NCI-H1092 (cell line): ENCODE measurements at places on chromosomes 2 and 18.

DNA sequence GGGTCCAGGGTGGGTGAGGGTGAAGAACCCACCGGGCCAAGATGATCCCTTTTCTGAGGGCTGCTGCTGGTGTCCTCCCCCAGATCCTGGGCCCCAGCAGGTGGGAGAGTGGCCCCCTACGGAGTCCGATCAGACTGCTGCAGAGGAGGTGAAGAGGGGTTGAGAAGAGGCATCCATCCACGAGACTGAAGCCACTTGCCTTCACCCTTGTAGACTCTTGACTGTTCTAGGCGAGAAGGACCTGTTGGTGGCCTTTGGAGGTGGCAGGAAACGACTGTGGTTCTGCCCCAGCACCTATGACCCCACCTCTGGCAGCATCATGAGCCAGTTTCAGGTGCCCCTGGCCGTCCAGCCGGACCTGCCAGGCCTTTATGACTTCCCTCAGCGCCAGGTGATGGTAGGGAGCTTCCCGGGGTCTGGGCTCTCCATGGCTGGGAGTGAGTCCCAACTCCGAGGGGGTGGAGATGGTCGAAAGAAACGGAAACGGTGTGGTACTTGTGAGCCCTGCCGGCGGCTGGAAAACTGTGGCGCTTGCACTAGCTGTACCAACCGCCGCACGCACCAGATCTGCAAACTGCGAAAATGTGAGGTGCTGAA lies 1.5 kb downstream of the TET3 start:
- no peak for DNase-seq

DNA sequence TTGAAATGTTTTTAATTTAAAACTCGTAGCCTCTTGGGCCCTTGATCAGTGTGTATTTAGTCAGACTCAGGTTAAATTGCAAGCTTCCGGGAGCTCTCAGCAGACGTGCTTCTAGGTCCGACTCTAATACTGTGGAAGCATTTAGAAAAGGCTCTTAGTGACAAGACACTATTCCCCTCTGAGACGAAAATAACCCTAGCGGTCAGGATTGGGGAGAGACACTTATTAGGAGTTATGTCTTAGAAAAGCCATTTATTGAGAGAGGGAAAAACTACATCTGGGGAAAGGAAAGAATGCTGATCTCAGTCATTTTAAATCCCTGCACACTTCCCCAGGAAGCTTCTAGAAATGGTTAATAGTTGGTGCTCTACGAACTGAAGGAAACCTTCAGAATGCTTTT lies 110.5 kb upstream of the NCK2 start:
- DNase-seq = no peak

DNA sequence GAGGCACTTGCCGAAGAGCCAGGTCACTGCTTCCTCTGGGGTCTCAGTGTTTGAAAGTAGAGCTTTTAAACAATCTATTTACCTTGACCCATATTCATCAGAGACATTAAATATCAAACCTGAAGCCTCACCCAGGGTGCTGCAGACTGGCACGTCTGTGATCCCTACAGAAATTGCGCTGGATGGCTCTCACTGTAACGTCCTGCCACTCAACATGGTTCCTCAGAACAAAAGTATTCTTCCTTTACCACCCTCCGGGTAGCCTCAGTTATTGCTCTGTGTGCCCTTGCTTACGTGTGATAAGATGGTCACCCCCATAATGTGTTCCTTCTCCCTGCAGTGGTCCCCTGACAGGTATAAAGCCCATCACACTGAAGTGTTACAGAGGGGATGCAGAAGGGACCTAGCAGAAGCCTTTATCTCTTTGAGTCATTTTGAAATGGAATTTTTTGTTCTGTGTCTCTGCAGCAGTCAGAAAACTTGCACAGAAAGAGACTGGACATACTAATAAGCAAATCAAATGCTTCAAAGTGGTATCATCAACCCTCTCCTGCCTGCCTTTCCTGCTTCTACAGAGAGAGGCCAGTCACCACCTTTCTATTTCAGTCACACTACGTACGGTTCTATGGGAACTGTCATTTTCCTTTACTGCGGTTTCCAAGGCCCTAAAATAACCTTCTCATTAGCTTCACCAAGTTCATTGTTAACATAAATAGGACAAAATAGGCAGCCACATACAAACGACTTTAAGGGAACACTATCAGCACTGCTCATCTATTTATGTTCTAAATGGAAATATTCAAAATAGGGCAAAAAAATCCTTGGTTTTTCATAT lies 86.8 kb downstream of the METTL8 start:
- DNase-seq = no peak

DNA sequence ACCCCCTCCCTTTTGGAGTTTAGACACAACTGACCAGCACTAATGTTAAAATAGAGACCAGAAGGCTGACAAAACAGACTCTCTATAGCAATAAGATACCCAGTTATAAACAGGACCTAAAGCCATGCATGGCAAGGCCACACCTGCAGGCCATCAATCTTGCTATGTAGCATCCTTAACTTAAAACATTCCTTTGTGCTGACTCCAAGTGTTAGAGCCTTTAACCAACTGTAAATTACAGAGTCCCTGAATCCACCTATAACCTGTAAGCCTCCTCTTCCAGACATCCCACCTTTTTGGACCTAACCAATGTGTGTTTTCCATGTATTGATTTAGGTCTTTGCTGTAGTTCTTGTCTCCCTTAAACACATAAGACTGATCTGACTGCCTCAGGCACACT lies 17.9 kb downstream of the ANKMY1 start:
- no peak for DNase-seq

- no peak for DNase-seq
Measured at GRCh38 chr2:174761837-174762236, 2.4 kb downstream of the CHRNA1 start.

DNA sequence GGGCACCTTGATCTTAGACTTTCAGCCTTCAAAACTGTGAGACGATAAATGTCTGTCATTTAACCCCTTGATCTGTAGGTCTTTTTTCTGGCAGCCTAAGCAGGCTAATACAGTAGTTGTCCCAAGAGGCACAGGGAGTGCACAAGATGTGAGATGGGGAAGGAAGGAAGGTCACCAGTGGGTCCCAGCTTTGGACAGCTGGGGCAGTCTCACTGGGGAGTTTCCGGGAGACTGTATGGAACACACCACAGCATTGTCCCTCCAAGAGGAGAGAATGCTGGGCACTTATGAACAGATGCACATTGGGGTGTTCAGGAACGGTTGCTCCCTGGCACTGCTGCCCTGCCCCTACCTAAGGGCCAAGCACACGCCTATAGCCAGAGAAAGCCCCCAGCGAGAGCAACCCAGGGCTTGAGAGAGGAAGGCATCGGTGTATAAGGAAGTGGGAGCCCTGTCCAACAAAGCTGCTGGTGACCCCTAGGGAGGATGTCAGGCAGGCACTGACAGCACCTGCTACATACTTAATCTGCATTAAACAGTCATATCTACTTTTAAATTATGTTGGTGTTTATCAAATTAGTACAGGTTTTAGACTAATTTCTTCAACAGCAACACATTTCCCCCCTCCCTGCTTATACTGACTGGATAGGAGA lies 11.6 kb upstream of the NCK2 start:
- no peak for DNase-seq

DNA sequence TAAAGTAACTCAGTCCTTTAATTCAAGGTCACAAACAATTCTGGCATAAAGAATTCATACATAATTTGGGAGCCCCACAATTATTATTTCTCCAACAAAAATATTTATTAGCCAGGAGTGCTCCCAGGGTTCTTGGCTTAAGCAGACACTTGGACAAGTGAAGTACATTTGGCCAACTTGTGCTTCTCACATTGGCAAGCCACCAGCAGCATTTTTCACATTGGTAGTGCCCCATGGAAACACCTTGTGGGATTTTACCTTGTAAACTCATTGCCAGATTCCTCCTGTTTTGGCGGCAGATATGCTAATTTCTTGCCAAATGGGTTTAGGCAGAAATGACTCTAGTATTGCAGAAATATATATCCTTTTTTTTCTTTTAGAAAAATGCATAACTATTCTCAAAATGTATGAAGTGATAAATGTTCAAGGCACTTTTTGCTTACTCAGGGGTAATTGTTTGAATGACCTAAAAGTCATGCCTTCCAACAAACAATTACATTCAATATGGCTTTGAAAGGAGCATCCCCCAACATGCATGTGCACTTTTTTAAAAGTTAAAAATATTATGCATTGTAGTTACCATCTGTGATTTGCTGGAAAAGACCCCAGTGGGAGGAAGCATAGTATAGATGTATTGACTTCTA lies 113.5 kb downstream of the CSRNP3 start:
- DNase-seq = no peak

- no peak for DNase-seq
Measured at GRCh38 chr2:17306706-17307105, 211.5 kb downstream of the RAD51AP2 start.

DNA sequence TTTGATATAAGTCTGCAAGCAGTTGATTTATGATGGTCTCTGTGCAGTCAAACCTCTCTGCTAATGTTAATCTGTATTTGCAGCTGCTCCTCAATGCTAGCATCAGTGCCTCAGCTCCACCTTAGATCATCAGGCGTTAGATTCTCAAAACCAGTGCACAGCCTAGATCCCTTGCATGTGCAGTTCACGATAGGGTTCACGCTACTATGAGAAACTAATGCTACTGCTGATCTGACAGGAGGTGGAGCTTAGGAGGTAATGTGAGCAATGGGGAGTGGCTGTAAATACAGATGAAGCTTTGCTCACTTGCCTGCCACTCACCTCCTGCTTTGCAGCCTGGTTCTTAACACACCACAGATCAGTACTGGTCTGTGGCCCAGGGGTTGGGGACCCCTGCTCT lies 18.4 kb downstream of the RBKS start:
- DNase-seq = no peak

GRCh38 chr2:11155381-11156035 lies at the start of gene SLC66A3:
Gene SLC66A3, plus strand, starts transcription at chr2:11155467. Its CDS starts 80 bp downstream, at chr2:11155547.
- peak; percentile 77 for DNase-seq

DNA sequence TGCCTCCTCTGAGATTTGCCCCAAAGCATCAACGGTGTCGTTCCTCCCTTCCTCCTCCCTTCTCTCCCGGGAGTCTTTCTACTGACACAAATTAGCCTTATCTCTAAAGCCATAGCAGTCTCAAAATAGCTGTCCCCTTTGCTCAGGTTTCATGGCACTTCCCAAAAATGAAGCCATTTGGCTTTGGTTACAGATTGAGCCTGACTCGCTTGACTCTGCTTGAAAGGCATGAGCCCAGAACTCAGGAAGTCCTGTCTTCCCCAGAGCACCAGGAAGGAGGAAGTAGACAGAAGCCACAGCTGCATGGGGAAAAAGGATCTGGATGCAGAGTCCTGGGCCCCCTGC lies 234.4 kb upstream of the RGPD4 start:
- DNase-seq = no peak

GRCh38 chr2:85844486-85844885 lies 44.3 kb downstream of the ST3GAL5 start:
- DNase-seq = no peak

DNA sequence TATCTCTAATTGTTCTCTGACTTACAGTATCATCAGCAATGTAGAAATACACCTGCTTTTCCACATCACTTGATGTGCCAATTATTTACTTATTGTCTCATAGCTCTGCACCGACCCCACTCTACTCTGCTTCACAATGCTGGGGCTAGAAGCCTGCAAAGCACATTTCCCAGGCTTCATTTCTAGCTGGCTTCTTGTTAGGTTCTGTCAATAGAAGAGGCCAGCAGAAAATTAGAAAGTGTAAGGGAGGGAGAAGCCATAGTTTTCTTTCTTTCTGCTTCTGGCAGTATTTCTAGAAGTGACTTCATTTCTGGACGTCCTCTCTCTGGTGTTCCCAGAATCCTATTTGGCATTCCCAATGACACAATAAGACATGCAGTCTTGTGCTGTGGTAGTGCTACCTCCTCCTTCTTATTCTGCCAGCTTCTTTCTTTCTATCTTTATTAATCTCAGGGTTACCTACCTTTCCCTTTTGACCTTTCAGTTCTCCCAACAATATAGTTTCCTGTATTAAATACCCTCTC lies 12.5 kb upstream of the TANC1 start:
- DNase-seq = no peak

DNA sequence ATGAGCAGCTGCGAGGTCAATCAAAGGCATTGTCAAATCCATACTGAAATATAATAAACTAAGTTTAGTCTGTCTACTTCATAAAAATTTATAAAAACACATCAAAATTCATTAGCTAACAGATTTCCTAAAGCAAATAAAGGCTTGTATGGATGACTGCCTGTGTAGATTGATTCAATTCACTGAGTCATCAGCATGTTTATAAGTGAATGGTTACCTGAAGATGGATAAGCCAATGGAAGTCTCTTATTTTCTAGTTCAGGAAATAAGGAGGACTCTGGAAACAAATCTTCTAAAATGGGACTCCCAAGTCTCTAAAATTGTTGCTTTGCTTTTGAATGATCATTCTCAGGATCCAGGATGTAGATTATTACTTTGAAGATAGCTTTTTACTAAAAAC lies 57.0 kb upstream of the HNRNPA3 start:
- no peak for DNase-seq

GRCh38 chr2:21055879-21056790 lies 12.3 kb upstream of the APOB start:
- DNase-seq = no peak

- DNase-seq = no peak
Measured at GRCh38 chr2:59096973-59097372, 855.8 kb upstream of the FANCL start.

DNA sequence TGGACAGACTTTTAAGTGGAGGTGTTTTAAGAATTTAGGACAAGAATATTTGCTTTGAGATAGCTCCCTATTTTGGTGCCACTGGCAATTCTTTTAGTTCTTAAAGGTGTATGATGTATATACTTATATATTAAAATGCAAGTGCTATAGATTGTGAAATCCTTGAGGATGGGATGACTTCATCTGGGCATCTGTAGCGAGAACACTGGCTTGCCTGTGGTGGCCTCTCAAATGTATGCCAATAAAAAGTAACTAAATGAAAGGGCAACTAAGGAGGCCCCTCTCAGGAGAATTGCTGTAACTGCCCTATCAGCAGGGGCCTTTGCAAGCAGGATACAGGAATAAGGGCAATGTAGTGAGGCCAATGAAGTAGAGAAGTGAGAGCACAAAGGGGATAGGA lies 2.6 kb upstream of the THUMPD2 start:
- DNase-seq = no peak

DNA sequence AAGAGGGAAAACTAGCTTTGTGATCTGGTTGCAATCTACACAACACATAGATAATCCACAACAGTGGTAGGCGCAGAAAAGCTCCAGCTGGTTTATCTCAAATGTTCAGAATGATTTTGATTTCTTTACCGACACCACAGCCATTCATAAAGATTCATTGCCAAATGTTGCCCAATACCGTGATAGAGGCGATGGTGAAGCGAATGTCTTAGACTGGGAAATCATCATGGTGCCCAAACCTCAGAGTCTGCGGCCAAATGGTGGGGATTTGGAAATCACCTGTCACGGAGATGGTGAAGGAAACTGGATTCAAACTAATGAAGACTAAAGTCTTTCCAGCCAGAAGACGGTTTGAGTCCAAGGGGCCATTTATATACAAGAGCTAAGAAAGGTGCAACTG lies 48.5 kb upstream of the CCDC150 start:
- DNase-seq = no peak

GRCh38 chr18:74623047-74623816 lies 25.6 kb downstream of the ZNF407 start:
- DNase-seq = no peak

DNA sequence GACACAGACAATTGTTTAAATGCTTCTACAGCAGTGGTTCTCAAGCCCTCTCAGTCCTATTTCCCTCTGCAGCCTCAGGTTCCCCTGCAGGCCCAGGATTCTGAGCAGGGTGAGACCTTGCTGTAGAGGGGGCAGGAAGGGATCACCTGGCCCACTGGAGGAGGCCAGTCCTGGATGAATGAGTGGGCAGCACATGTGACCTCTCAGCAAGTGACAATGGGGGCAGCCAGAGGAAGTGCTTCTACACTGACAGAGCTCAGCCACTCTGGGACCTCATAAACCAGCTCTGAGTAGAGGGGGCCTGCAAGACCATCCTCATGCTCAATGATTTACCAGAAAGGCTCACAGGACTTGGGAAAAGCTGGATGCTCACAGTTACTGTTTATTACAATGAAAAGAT lies 63.2 kb downstream of the ASB1 start:
- no peak for DNase-seq
